ENCODE measurements at places on chromosomes 16 and 17.
A peak's percentile ranks its signal among the peaks of the same experiment; 100 is the strongest.

DNA sequence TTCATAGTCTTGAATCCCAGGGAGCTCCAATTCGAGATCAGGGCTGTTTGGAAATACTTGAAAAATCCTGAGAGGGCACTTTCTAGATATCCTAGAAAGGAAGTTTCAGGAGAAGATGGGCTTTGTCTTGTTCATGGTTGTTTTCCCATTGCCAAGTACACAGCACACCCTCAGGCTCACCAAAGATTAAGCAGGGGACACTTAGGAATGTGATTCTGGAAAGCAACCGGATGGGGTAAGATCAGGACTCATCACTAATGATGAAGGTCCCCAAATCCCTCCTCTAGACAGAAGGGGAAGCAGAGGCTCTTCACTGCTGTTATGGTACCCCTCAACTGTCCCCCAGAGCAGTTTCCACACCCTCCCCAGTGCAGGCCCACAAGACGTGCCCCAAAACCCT lies 40.7 kb downstream of the VAC14 start:
- H3K36me3 ChIP-seq, result peaks cover 3% of the 10 kb centered on the region
- H3K4me1 ChIP-seq, result no peaks in the 10 kb centered on the region
- no peaks in the 10 kb centered on the region for H3K27me3 ChIP-seq
- H3K27ac ChIP-seq, result no peak overlapping the region

- H3K36me3 ChIP-seq, result peaks cover 3% of the 10 kb centered on the region
- DNase-seq, result no peak
- no peaks in the 10 kb centered on the region for H3K4me1 ChIP-seq
- H3K27me3 ChIP-seq, result no peaks in the 10 kb centered on the region
- H3K4me3 ChIP-seq, result no peak overlapping the region
These were observed 55.3 kb upstream of the ZNF750 start for GRCh38 chr17:82895087-82895486.

DNA sequence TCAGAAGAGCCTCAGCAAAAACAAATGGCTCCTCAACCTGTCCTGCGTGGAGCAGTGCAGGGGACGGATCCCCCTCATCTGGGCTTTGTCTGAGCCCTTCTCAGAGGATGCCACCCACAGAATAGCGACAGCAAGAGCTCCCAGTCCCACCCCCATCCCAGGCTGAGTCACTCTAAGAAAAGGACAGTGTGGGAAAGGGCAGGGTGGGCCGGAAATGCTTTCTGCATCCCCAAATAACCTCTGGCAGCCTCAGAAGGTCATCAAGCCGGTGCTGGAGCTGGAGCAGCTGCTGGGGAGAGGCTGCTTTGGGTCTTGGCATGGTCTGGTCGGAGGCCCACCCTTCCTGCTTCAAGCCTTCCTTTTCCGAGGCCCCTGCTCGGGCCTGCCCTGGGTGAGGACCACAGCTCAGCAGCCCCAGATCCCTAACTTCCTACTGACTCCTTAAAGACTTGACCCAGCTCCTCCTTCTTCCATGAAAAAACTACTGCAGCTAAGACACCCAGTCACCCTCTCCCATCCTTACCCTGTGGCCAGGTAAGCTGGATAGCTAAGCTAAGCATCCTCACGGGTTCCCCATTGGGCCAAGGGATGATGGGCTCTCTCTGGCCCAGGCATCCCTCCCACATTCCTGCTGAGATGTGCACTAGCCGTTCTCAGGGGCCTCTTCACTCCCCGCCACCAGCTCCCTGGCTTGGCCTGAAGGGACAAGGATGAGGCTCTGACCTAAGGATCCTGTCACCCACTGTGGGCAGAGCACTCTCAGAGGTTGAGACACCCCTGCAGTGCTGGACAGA lies 8.7 kb downstream of the SLC12A4 start:
- no peak overlapping the region for H3K4me3 ChIP-seq
- no peak for DNase-seq
- no peaks in the 10 kb centered on the region for H3K27me3 ChIP-seq
- no peak overlapping the region for H3K27ac ChIP-seq

- no peaks in the 10 kb centered on the region for H3K36me3 ChIP-seq
- H3K4me1 ChIP-seq, result no peaks in the 10 kb centered on the region
- no peak overlapping the region for H3K27ac ChIP-seq
- peak overlapping the region; percentile 93 for H3K4me3 ChIP-seq
- H3K27me3 ChIP-seq, result no peaks in the 10 kb centered on the region
These were observed 1.1 kb downstream of the METTL16 start for GRCh38 chr17:2510559-2510958.

DNA sequence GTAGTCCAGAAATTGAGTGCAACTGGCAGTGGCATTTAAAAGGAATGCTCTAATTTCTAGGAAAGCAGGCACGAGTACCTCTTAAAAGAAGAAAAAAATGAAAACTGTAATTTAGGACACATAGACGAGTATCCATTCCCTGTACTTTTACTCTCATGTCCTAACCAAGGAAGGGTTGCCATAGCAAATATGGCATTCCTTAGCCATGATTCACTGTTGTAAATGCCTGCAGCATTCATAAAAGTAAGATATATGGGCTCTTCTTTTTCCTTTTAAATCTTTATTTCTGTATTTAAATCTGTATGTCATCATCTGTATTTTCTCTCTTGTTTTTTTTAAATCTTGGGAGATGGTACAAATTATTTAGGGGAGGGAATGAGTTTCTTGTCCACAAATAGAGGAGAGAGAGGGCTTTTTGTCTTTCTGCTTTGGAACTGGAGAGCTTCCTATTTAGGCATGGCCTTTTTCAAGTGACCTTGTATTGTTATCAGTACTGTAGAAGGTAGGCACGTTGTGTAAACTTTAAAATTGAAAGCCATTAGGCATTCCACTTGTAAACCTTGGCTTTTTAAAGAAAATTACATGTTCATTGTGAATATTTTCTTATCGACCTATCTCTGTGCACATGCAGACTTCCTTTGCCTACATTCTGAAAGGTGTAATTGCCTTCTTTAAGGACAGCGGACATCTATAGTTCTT lies 50.0 kb downstream of the TENT4B start:
- DNase-seq, result no peak
- no peaks in the 10 kb centered on the region for H3K27me3 ChIP-seq
- H3K4me3 ChIP-seq, result no peak overlapping the region
- H3K27ac ChIP-seq, result no peak overlapping the region
- H3K36me3 ChIP-seq, result no peaks in the 10 kb centered on the region

DNA sequence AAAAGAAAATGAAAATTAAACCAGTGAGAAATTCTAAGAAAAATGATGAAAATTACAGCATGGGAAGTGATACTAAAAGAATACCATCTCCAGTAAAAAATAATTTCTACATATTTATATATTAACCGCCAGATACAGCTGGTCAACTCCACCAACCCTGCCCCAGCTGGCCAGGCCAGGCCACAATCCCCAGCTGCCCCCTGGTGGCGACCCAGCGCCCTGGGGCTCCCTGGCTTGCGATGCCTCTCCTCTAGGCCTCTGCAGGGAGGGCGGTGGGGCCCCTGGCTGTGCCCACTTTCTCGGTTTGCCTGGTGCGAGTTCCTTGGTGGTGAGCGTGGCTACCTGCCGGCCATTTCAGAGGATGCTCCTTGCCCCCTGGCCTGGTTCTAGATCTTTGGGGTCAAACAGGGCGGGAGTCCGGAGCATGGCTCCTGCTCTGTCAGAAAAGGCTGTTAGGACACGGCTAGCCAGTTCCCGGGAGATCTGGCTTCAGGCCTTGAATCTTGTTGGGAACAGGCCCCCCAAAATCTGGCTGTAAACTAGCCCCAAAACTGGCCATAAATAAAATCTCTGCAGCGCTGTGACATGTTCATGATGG lies 14.5 kb downstream of the GLIS2 start:
- no peak overlapping the region for H3K4me3 ChIP-seq
- no peak for DNase-seq
- H3K27ac ChIP-seq, result no peak overlapping the region
- peaks cover 3% of the 10 kb centered on the region for H3K36me3 ChIP-seq

Measured in iPS DF 6.9 (cell line).